ENCODE measurements at places on chromosomes 4 and X. TPM values are rescaled to one million over a fixed set of nuclear protein-coding genes. Genes with fewer than 3 reads are reported as not detected.

The HHIP gene
- total RNA-seq: not detected

The NWD2 gene
- not detected for total RNA-seq

The MBNL3 gene
- total RNA-seq: 30.0 TPM

The UGT2A1 gene
- total RNA-seq: not detected

The DGKK gene
- not detected for total RNA-seq

The HDX gene
- 2.1 TPM for total RNA-seq

The MCTS1 gene
- total RNA-seq: 56.0 TPM

The XAGE1A gene
- total RNA-seq: not detected

The MORF4L2 gene
- total RNA-seq: 127 TPM

The SATL1 gene
- not detected for total RNA-seq

The DUSP21 gene
- not detected for total RNA-seq

GRCh38 chr4:147683188-147683591 lies 773 bp downstream of the PRMT9 start:
- peak; percentile 32 for DNase-seq

- DNase-seq: no peak
These were observed 429.6 kb downstream of the SMARCA1 start for GRCh38 chrX:129093706-129094105.

DNA sequence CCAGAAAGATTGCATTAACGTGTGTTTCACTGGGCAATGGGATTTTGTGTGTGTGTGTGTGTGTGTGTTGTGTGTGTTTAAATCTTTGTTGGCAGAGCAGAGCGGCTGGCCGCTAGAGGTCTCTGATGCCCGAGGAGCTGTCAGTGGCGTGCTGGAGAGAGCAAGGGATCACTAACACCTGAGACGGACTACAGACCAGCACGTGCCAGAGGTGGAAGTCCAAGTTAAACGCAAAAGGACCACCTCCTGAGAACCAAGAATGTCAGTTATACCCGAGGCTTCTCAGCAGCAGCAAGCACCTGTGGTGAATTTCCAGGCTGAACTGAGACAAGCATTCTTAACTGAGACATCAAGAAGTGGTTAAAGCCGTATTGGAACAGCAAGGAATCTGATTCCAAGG lies 9.0 kb upstream of the SLC25A14 start:
- DNase-seq: peak; percentile 52

- no peak for DNase-seq
These were observed 200.3 kb downstream of the AASDH start for GRCh38 chr4:56186808-56187523.

GRCh38 chrX:43559644-43560043 lies 96.5 kb upstream of the MAOA start:
- DNase-seq: peak; percentile 44

DNA sequence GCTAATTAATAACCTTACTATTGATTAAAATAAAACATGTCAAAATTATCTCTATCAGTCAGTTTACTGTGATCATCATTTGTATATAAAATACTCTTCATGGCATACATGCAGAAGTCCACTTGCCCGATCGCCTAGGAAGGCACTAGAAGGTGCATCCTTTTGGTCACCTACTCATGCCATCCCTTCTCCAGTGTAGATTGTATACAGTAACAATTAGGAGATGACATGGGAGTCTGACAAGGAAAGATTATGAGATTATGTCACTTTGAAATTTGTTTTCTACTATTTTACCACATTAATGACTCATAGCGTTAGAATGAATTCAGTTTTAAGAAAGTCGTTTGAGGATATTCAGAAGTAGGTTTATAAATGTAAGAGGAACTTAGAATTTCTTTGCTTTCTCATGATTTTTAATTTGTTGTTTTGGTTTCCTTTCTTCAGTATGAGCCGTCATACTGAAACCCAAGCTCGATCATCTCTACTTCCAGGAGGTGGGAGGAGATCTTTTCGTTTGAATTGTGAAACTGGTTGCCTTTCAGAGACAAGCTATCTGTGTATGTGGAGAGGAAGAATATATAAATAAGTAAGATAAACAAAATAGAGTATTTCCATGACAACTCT lies 51.1 kb upstream of the UNC5C start:
- no peak for DNase-seq

GRCh38 chrX:55716937-55717336 lies 612 bp upstream of the RRAGB start:
- no peak for DNase-seq

GRCh38 chr4:5399790-5400421 lies 308.5 kb downstream of the EVC2 start:
- no peak for DNase-seq

- no peak for DNase-seq
These were observed 26.7 kb upstream of the RBM47 start for GRCh38 chr4:40656201-40656863.

GRCh38 chr4:8260656-8261111 lies 8.9 kb upstream of the HTRA3 start:
- no peak for DNase-seq

DNA sequence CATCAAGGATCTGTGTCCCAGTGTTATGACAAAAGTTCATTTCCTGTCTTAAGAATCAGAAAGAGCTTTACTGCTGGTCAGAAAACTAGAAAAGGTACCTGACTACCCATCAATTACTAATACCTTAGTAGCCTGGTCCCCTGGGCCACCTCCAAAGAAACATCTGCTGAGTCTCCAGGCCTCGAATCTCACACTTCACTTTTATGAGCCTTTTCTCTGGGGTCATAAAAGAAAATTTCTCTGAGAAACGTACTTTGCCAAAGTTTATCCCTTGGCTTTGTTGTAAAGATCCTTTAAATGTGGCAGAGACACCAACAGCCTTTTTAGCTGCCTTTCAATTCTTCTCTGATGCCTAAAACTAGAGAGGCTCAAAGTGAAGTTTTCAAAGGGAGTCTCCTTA lies 17.8 kb downstream of the GUCY1A1 start:
- no peak for DNase-seq

DNA sequence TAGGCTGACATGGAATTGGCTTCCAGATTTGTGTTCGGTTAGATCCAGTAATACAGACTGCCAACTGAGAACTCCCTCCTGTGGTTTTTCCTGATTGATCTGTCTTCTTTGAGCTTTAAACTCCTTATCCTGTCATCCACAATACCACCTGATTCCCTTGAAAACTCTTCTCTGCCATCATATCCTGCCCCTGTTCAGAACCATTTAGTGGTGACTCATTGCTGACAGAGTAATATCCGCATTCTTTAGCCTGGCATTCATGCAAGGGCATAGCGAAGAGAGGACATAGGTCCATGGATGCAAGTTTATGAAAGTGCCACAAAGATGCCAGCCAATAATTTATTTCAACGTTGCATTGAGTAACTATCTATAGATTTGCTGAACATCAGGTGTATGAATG lies 76.6 kb downstream of the ITIH6 start:
- no peak for DNase-seq

GRCh38 chr4:8741513-8742226 lies 130.0 kb downstream of the HMX1 start:
- no peak for DNase-seq

- DNase-seq: no peak
These were observed 75.4 kb downstream of the DCHS2 start for GRCh38 chr4:154416190-154416547.

DNA sequence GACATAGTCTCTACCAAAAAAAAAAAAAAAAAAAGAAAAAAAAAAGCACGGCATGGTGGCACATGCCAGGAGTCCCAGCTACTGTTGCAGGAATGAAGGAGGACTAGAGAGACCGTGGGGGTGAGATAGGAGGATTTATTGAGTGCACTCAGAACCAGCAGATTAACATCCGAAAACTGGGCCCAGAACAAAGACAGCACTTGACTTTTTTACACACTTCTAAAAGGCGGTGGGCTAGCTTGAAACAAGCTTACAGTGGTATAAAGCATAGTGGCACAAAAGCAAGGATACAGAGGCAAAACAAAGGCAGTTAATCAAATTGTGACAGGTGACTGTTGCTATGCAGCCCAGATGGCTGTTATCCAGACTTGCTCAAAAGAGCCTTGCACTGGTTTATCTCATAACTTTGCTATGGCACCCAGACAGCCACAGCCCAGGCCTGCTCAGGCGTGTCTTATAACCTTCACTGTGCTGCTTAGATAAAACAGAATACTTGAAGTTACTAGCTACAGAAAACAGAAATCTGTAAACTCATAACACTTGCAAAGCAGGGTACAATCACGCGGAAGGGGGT lies 9.9 kb upstream of the PI4K2B start:
- DNase-seq: peak; percentile 25

- no peak for DNase-seq
These were observed 8.2 kb downstream of the PRRG3 start for GRCh38 chrX:151703487-151703886.
